ENCODE measurements at places on chromosomes 3 and 15. TPM values are rescaled to one million over a fixed set of nuclear protein-coding genes. Genes with fewer than 3 reads are reported as not detected.

GPR160 gene
- 0.81 TPM for total RNA-seq

KIF15 gene
- 0.72 TPM for total RNA-seq

CHRM5 gene
- total RNA-seq = not detected

ATXN7 gene
- 21.9 TPM for total RNA-seq

TJP1 gene
- 101 TPM for total RNA-seq

REC114 gene
- total RNA-seq = not detected

SAMD7 gene
- not detected for total RNA-seq

MASP1 gene
- total RNA-seq = 2.3 TPM

ABHD17C gene
- total RNA-seq = 5.4 TPM

GOLGA8G gene
- not detected for total RNA-seq

SI gene
- not detected for total RNA-seq

RFTN1 gene
- total RNA-seq = 96.6 TPM

GPR156 gene
- 0.16 TPM for total RNA-seq

GNB4 gene
- total RNA-seq = 84.7 TPM

HCLS1 gene
- 27.1 TPM for total RNA-seq

LRRC57 gene
- total RNA-seq = 14.9 TPM

ANKRD28 gene
- total RNA-seq = 41.5 TPM

PRTG gene
- total RNA-seq = 1.0 TPM

ARGFX gene
- not detected for total RNA-seq

GMPS gene
- total RNA-seq = 26.8 TPM

LIPH gene
- not detected for total RNA-seq

Data from gastroesophageal sphincter (tissue), 4 donors.